ENCODE measurements at places on chromosomes 12 and 14.

DNA sequence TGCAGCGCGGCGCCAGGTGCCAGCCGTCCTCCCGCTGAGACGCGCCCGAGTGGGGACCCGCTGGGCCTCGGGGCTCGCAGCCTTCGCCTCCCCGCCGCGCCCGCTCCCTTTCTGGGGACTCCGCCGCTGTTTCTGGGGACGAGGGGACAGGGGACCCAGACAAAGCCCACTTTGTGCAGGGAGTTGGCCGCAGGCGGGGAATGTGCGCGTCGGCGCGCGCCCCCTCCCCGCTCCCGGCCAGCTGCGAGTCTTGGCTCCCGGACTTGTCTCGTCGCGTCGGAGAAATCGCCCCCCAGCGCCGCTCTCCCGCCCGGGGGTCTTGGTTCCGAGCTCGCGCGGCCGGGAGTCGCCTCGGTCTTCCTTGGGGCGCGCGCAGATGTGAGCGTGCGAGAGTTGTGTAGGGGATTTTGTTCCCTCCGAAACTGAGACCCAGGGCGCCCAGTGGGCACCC is 717 bp downstream of the VASH1 start:
- DNase-seq, result no peak

- DNase-seq, result no peak
These were observed at the start of gene CMTM5 for GRCh38 chr14:23376482-23377197. Gene CMTM5 (plus strand): TSS chr14:23377046. CDS start chr14:23377252, 206 bp downstream.

GRCh38 chr12:58443981-58444371 is 476.3 kb downstream of the LRIG3 start:
- no peak for DNase-seq

DNA sequence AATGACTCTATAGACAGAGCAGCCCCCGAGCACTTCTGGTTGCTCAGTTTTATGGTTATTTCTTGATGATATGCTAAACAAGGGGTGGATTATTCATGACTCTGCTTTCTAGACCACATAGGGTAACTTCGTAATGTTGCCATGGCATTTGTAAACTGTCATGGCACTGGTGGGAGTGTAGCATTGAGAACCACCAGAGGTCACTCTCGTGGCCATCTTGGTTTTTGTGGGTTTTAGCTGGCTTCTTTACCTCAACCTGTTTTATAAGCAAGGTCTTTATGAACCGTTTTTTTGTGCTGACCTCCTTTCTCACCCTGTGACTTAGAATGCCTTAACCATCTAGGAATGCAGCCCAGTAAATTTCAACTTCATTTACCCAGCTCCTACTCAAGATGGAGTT is 1036.2 kb upstream of the FLRT2 start:
- DNase-seq, result no peak

DNA sequence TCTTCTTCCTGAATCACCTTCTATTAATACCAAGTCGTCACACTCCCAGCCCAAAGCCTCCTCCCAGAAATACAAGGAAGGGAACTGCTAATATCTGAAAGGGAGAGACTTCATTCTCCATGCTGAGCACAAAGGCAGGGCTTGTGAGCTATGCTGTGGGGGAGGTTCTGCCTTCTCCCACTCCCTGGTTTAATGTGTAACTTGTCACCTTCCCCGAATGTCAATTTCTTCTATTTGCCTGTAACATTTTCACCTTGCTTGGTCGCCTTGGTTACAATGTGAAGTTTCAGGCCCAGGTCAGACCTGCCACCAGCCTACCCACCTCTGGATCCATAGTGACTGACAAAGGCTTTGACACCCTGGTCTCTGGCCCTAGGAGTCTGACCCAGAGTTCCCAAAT is 82.0 kb upstream of the ESRRB start:
- no peak for DNase-seq

- DNase-seq, result no peak
These were observed 974 bp upstream of the TNS2 start for GRCh38 chr12:53048780-53049401.

DNA sequence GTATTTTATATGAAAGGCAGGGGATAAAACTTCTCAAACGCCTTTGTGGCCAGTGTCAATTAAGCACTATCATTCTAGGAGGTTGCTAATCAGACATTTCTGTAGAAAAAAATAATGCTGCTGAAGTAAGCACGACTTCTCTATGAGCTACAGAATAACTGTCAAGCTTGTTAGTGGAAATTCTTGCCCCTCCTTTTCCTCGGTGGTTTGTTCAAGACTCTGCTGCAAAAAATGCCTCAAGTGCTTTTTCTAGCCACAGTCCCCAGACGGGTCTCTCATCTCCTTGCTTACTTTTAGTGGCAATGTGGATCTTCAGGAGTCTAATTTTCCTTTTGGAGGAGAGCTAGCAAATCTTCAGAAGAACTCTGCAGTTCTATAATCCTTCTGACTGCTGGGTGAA is 452.0 kb downstream of the FUT8 start:
- no peak for DNase-seq

DNA sequence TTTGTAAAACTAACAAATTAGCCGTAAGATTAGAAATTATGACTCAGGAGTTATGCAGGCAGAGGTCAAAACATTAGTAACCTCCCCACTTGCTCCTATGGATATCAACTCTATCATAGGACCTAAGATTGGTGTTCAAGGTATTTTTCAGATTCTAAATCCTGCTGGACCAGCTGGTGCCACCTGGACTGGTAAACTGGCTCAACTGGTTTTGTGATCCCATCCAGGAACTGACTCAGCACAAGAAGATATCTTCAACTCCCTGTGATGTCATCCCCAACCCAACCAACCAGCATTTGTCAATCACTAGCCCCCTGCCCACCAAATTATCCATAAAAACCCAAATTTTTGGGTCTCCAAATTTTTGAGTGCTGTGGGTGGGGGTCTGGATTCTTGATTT is 98.1 kb upstream of the OR4E1 start:
- no peak for DNase-seq

DNA sequence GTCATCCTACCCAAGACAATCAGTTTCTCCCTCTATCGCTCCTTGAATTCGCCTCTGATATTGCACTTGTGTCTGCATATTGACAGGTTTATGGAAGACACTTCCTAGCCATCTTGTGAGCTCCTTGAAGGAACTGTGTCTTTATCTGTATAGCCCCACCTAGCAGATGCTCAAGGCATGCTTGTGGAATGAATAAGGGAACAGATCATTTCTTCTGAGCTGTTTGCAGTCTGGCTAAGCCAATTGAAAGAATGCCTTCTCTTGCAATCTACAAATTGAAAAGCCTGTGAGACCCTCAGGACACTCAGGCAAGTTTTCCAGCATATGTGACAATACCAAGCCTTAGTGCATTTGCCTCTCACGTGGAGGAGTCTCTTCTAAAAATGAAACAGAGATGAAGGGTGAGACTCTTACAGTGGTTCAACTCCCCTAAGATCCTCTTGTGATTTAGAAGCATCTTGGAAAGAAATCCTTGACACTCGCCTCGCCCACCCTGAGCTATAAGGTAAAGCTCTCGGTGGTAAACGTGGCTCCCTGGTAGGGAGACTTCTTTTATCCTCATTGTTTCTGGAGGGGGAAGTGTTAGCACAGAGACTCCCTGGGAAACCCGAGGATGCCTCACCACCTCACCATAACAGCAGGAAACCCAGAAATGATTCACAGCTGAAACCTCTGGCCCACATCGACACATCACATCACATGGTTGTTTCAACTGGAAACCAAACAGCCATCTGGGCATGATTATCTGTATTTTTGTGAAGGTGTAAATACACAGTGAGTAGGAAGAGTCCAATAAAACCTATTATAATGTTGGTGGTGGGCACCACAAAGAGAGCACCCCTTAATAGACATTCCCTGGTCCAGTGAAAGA is 112.3 kb upstream of the BCL2L14 start:
- DNase-seq, result no peak

DNA sequence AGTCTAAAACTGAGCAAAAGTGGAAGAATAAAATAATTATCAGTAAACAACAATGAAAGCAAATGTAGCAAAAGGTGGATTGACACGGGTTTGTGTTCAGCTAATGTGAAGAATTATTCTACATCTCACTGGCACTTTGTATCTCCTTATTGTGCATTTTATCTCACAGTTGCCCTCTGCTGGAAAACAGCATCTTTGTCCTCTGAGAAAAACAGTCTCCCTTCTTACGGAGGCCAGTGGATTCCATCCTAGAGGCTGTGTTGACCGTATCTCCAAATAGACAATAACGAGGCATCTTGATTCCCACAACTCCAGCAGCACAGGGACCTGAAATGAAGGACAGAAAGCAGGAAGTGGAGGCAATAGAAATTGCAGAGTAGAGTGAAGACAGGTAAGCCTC is 51.3 kb upstream of the PLBD1 start:
- DNase-seq, result no peak

GRCh38 chr12:110941391-110941790 is 21.0 kb upstream of the MYL2 start:
- no peak for DNase-seq

- no peak for DNase-seq
These were observed 10.6 kb upstream of the ANO6 start for GRCh38 chr12:45205165-45205825.

- no peak for DNase-seq
These were observed 2.1 kb downstream of the UNG start for GRCh38 chr12:109099431-109100020.

- no peak for DNase-seq
These were observed 119.7 kb downstream of the FBXL14 start for GRCh38 chr12:1474574-1475153.

- no peak for DNase-seq
These were observed 2.8 kb downstream of the CAND1 start for GRCh38 chr12:67271976-67272375.
